K562 (cell line): ENCODE measurements at places on chromosomes 11 and 22.
A peak's percentile ranks its signal among the peaks of the same experiment; 100 is the strongest.

- no peaks in the 10 kb centered on the region for H3K36me3 ChIP-seq
- H3K27me3 ChIP-seq, result no peaks in the 10 kb centered on the region
- H3K4me1 ChIP-seq, result peaks cover 24% of the 10 kb centered on the region
- no peak for DNase-seq
Measured at GRCh38 chr11:117070016-117070415, 28.2 kb downstream of the SIK3 start.

DNA sequence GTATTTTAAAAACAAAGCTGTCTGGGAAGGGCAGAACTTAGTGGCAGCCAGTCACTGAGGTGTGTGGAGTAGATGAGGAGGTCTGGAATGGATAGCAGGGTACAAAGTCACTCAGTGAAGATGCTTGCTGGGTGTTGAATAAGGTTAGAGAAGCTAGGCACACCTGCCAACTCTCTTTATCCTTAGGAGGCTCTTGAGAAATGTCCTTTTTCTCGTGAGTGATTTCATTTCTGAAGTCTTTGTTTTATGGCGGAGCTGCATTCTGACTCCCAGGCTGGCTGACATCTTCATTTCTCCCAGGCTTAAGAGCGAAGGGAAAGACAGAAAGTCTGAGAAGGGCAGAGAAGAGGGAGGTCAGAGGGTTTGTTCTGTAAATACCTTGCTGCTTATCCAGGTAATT lies 31.0 kb downstream of the CECR2 start:
- DNase-seq, result no peak
- no peaks in the 10 kb centered on the region for H3K36me3 ChIP-seq
- no peaks in the 10 kb centered on the region for H3K4me1 ChIP-seq
- no peak overlapping the region for H3K27ac ChIP-seq
- H3K4me3 ChIP-seq, result no peak overlapping the region
- H3K27me3 ChIP-seq, result peaks cover 20% of the 10 kb centered on the region; the same call in 2 of the 3 replicates

GRCh38 chr11:127627629-127628457 lies 627.3 kb upstream of the KIRREL3 start:
- no peak overlapping the region for H3K4me3 ChIP-seq
- H3K27ac ChIP-seq, result no peak overlapping the region
- no peak for DNase-seq

DNA sequence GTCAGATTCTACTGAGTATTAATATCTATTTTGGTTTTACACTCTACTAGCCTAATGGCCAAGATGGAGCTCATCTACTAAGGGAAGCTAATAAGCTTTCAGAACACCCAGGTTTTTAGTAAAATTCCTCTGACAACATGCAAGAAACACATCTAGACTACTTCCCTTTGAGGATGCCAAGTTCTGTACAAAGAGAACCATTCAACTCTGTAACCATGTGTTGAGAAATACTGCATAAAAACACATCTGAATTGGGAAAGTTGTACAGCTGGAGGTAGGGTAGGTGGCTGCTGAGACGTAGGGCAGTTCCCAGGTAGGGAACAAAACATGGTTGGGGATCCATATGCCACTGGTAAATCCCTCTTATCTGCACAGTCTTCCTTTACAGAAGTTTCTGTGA lies 66.2 kb downstream of the SC5D start:
- H3K4me1 ChIP-seq, result no peaks in the 10 kb centered on the region
- no peaks in the 10 kb centered on the region for H3K36me3 ChIP-seq
- H3K27ac ChIP-seq, result no peak overlapping the region
- H3K4me3 ChIP-seq, result no peak overlapping the region
- DNase-seq, result no peak

GRCh38 chr11:114208377-114208776 lies 87.8 kb upstream of the NNMT start:
- no peak for DNase-seq
- no peaks in the 10 kb centered on the region for H3K27me3 ChIP-seq
- peaks cover 6% of the 10 kb centered on the region; the same call in 1 of the 2 replicates for H3K4me1 ChIP-seq
- H3K4me3 ChIP-seq, result no peak overlapping the region

DNA sequence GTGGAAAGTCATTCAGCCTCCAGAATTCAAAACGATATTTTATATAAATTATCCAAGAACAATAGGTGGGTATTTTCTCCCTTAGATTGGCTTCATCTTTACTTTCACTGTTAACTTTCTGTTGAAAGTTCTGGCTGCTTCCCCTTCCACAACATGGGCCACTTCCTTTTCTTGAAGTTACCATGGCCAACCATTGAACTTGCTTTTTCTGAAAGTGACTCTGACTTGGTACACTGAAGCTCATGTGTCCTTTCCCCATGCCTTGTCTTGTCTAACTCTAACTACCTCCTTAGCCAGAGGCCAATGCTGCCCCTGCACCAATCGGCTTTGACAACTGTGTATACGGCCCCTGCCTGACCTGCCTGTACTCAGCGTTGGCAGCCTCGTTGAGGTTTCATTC lies 225.2 kb downstream of the FAT3 start:
- no peaks in the 10 kb centered on the region for H3K36me3 ChIP-seq
- H3K4me3 ChIP-seq, result no peak overlapping the region
- no peak overlapping the region for H3K27ac ChIP-seq
- H3K4me1 ChIP-seq, result no peaks in the 10 kb centered on the region
- no peaks in the 10 kb centered on the region for H3K27me3 ChIP-seq

- DNase-seq, result no peak
- no peak overlapping the region for H3K4me3 ChIP-seq
- no peaks in the 10 kb centered on the region for H3K27me3 ChIP-seq
- H3K27ac ChIP-seq, result no peak overlapping the region
- no peaks in the 10 kb centered on the region for H3K4me1 ChIP-seq
Measured at GRCh38 chr11:15704064-15704463, 589.3 kb downstream of the INSC start.

DNA sequence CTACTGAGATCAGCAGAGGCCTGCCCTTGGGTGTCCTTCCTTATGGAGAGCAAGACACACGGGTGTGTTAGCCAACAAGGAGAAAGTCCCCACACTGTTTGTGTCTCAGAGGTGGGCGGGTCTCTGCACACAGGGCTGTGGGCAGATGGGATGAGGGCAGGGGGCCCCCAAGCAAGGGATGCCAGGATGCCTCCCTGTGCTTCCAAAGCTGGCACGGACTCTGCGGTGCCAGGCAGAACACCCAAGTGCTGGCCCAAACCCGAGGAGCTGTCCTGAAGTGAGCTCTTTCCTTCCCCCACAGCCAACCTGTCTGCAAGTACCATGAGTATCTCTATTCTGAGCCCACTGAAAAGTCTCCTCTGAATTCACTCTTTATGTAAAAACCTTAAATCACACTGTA lies 273.3 kb downstream of the CTTN start:
- no peak overlapping the region for H3K27ac ChIP-seq
- no peak overlapping the region for H3K4me3 ChIP-seq
- no peaks in the 10 kb centered on the region for H3K36me3 ChIP-seq
- H3K4me1 ChIP-seq, result no peaks in the 10 kb centered on the region
- peaks cover 59% of the 10 kb centered on the region for H3K27me3 ChIP-seq

GRCh38 chr11:70019576-70020011 lies 58.5 kb upstream of the ANO1 start:
- H3K4me3 ChIP-seq, result no peak overlapping the region
- H3K27me3 ChIP-seq, result peaks cover 19% of the 10 kb centered on the region
- no peaks in the 10 kb centered on the region for H3K36me3 ChIP-seq
- DNase-seq, result no peak
- H3K27ac ChIP-seq, result no peak overlapping the region

DNA sequence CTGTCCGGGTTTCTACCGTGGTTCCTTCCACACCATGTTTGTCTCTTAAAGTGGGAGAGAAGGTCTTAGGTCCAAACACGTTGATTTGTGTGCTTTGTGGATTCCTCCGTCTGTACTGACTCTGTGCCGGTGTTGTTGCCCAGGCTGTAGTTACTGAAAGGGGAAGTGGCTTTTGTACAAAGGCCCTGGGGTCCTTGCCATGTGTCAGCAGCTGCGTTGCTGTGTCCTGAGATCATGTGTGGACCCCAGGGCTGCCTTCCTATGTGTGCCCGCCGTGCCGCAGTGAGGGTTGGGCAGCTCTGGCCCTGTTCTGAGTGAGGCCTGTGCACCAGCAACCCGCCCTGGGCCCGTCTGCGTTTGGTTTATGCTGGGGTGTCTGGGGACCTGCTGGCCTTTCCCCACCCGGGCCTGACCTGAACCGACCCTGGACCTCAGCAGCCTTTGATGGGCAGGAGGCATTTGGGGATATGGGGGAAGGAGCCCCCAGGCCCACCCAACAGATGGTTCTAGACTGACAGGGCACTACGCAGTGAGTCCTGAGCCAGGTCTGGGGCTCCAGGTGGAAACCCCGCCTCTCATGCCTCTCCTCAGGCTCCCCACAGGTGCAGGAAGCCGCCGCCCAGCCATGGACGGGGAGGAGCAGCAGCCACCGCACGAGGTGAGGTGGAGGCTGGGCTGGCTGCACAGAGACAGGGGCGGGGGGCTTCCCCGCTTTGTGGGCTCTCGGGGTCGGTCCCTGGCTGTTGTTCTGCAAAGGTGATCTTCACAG lies 6.9 kb downstream of the TRABD start:
- peaks cover 59% of the 10 kb centered on the region; the same call in 2 of the 3 replicates for H3K36me3 ChIP-seq
- H3K27ac ChIP-seq, result no peak overlapping the region
- H3K4me1 ChIP-seq, result peaks cover 12% of the 10 kb centered on the region
- no peak overlapping the region for H3K4me3 ChIP-seq
- no peak for DNase-seq
- no peaks in the 10 kb centered on the region for H3K27me3 ChIP-seq

GRCh38 chr11:18245396-18245795 lies 3.1 kb downstream of the SAA2 start:
- H3K4me1 ChIP-seq, result no peaks in the 10 kb centered on the region
- H3K27ac ChIP-seq, result no peak overlapping the region
- H3K4me3 ChIP-seq, result no peak overlapping the region
- no peak for DNase-seq
- no peaks in the 10 kb centered on the region for H3K36me3 ChIP-seq

- H3K4me1 ChIP-seq, result peaks cover 8% of the 10 kb centered on the region; the same call in 1 of the 3 replicates
- no peak overlapping the region for H3K4me3 ChIP-seq
- H3K36me3 ChIP-seq, result peaks cover 6% of the 10 kb centered on the region; the same call in 2 of the 3 replicates
- H3K27me3 ChIP-seq, result no peaks in the 10 kb centered on the region
Measured at GRCh38 chr11:12133547-12134235, 23.3 kb downstream of the MICAL2 start.

DNA sequence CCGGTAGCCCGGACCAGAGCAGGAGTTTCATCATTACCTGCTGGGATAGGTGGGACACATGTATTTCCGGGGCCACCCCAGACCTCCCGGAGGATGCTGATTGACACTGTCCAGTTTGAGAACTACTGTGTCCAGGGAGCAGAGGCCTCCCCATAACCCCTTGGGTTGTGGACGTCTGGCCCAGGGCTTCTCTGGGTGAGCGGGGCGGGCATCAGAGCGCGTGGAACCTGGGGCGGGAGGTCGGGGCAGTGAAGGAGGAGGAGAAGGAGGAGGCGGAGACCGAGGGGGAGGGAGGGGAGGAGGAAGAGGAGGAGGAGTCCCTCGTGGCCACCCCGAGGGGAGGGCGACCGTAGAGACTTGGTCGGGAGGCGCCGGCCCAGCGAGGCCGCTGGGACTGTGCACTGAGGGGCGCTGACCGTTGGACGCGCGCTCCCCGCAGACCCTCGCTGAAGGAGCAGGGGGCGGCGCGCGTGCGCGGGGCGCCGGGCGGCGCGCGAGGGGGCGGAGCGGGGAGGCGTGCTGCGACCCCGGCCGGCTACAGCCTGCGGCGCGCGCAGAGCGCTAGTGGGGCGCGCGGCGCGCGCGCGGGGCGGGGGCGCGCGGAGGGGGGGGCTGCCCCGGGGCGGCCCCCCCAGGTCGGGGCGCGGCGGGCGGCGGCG lies at the start of gene GRK3:
GRK3 (plus strand) TSS at position 356 of the 659 bp plus-strand sequence. CDS start 366 bp downstream, outside the sequence.
- no peaks in the 10 kb centered on the region for H3K27me3 ChIP-seq
- DNase-seq, result peak; percentile 78
- peak within 1 kb of the TSS; percentile 82 for H3K4me3 ChIP-seq
- H3K4me1 ChIP-seq, result peaks cover 17% of the 10 kb centered on the region
- H3K36me3 ChIP-seq, result no peaks in the 10 kb centered on the region

- DNase-seq, result no peak
- no peak overlapping the region for H3K4me3 ChIP-seq
- H3K27me3 ChIP-seq, result no peaks in the 10 kb centered on the region
- no peaks in the 10 kb centered on the region for H3K36me3 ChIP-seq
- no peak overlapping the region for H3K27ac ChIP-seq
Measured at GRCh38 chr11:80432057-80432456, 991.2 kb upstream of the TENM4 start.

GRCh38 chr22:24156913-24157821 lies 24.1 kb upstream of the SUSD2 start:
- H3K27me3 ChIP-seq, result no peaks in the 10 kb centered on the region
- H3K36me3 ChIP-seq, result peaks cover 19% of the 10 kb centered on the region; the same call in 2 of the 3 replicates
- no peak overlapping the region for H3K4me3 ChIP-seq
- DNase-seq, result peak; percentile 86

DNA sequence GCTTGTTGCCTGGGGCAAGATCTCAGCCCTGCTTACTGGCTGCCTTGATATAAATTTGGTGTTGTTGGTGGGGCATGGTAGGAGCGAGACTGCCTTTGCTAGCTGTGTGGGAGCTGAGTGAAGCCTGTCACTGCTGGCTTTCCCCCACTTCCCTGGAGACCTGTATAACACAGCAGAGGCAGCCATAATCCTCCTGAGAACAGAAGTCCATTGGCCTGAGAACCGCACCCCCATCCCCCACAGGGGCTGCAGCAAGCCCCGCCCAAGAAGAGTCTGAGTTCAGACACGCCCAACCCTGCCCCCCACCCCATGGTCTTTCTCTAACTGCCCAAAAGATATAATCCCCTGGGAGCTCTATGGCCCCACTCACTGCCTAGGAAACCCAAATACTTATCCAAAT lies 39.2 kb upstream of the ARHGAP42 start:
- no peaks in the 10 kb centered on the region for H3K27me3 ChIP-seq
- H3K36me3 ChIP-seq, result no peaks in the 10 kb centered on the region
- no peak for DNase-seq
- H3K4me3 ChIP-seq, result no peak overlapping the region

DNA sequence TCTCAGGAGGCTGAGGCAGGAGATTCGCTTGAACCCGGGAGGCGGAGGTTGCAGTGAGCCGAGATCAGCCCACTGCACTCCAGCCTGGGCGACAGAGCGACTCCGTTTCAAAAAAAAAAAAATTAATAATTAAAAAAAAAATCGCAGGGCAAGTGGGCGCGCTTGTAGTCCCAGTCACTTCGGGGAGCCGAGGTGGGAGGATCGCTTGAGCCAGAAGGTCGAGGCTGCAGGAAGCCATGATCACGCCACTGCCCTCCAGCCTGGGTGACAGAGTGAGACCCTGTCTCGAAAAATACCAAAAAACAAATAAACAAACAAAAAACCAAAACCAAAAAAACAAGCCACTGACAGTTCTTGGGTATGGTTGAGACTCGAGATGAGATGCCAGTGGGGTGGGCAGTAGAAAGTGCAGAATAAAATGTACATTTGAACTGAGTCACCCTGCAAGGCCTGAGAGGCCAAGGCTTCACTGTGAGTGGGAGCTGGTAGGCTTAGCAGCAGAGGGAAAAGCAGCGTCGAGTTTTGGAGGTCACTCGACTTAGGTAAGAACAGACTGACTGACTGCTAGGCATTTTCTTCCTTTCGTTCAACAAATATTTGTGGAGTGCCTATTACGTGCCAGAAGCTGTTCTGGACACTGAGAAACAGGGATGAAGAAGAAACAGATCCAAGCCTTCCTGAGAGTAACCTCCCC lies 635 bp upstream of the LDHA start:
- H3K27me3 ChIP-seq, result no peaks in the 10 kb centered on the region
- peaks cover 35% of the 10 kb centered on the region for H3K36me3 ChIP-seq
- peak overlapping the region; percentile 79 for H3K4me3 ChIP-seq
- DNase-seq, result no peak
